T follicular helper cell (primary cell): ENCODE measurements at places on chromosomes 5 and 9.
A peak's percentile ranks its signal among the peaks of the same experiment; 100 is the strongest.

DNA sequence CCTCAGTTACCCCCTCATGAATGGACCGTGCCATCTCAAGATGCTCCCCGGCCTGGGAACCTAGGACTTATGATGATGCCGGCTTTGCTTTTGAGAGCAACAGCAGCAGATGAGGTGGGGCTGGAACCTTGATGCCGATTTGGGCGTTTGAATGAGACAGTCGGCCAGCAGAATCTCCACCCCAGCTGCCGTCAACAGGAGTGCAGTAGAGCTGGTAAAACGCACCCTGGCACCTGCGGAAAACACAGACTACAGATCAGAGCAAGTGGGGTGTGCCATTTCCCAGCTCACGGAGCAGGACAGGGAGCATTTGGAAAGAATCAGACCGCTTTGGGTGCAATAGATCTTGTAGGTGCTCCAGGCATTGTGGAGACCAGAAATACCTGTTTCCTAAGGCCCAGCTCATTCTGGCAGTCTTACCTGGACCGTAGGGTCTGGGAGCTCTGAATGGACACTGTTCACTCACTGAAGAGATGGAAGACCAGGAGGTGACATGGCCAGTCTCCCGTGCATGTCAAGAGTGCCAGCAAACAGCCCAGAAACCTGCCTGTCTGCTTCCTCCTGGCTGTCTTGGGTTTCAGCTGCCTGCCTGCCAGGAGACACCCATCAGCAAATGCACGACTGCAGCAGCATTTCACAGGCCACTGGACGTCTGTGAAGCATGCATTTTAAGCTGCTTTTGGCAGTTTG lies 317.7 kb upstream of the IRX4 start:
- no peak for DNase-seq

DNA sequence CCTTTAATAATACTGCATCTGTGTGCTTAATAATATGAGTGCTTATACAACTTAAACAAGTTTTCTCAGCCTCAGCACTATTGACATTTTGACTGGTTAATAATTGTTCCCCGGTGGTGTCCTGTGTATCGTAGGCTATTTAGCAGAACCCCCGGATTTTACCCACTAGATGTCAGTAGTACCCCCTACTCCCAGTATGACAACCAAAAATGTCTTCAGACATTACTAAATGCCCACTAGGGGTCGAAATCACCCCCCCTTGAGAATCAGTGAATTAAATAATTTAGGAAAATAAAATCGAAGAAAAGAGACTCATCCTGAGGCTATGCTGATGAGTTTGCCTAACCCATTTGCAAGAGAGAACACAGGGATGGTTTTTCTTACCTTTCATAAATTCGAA lies 166.3 kb downstream of the ATP10B start:
- DNase-seq, result no peak

DNA sequence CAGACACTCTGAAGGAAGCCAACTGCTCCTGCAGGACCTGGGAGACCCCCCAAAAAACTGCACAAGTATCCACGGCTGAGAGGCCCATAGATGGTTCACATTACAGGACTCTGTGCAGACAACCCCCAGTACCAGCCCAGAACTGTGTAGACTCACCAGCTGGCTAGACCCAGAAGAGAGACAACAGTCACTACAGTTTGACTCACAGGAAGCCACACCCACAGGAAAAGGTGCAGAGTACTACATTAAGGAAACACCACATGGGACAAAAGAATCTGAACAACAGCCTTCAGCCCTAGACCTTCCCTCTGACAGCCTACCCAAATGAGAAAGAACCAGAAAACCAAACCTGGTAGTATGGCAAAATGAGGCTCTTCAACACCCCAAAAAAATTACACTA lies 281.2 kb upstream of the RGMB start:
- DNase-seq, result no peak

DNA sequence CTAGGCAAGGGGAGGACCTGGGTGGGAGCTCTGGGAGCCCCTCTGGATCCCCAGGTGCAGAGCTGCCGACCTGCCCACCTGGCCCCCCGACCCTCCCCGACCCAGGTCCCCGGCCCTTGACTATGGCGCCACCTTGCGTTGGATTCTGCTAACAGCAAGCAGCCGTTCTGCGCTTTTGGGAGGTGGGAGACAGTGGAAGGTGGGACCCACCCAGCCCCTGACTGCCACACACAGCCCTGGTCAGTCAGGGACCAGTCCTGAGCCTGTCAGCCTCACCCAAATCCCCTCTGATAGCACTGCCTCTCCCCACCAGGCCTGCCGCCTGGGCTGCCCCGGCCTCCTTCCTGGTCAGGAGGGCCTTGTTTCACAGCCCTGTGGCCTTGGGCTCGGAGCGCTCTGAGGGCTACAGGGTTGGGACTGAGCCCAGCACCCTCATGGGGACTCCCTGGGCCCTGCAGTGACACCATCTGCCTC lies 77.9 kb downstream of the HMCN2 start:
- no peak for DNase-seq

DNA sequence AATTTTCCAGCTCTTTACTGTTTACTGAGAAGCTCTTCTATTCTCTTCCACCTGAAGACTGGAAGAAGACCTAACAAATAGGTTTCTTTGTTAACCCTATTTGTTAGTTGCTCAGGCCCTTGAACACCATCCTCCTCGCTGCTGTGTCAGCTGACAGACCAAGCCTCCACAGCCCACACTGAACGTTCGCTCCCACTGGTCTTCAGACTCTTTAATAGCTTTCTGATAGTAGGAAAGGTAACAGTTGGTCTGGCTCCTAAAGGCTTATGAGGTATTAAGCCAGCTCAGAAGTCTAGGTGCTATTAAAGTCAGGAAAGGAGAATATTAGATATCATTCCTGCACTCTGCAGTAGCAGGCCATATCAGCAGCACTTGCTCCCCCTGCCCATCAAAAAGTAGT lies 23.3 kb upstream of the F2R start:
- no peak for DNase-seq

GRCh38 chr9:78899006-78899405 lies 602.1 kb downstream of the PSAT1 start:
- DNase-seq, result no peak

GRCh38 chr9:130906735-130907416 lies 10.3 kb upstream of the QRFP start:
- no peak for DNase-seq

- DNase-seq, result peak; percentile 43
These were observed 7.9 kb upstream of the ZFP62 start for GRCh38 chr5:180868960-180869359.
